ENCODE measurements at places on chromosomes 7 and 10. TPM values are rescaled to one million over a fixed set of nuclear protein-coding genes. Genes with fewer than 3 reads are reported as not detected.

DNA sequence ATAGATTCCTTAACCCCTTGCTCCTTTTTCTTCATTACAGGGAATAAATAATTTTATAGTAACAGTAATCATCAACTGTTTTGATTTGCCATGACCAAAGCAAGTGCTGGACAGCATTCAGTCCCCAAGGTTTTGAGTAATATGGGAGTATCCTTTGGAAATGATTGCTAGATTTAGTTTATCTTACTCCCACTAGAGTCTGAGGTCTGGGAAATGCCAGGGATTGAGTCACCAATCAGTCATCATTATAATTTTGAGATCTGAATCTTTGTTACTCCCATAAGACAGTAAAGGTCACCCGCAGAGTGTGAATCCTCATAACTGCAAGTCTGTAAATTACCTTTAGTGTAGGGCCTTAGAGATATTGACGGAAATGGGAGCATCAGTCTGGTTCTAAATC lies 133.7 kb upstream of the SEMA3E start:
- H3K4me1 ChIP-seq, result no peaks in the 10 kb centered on the region
- no peak overlapping the region for H3K27ac ChIP-seq
- DNase-seq, result no peak
- H3K4me3 ChIP-seq, result no peak overlapping the region

DNA sequence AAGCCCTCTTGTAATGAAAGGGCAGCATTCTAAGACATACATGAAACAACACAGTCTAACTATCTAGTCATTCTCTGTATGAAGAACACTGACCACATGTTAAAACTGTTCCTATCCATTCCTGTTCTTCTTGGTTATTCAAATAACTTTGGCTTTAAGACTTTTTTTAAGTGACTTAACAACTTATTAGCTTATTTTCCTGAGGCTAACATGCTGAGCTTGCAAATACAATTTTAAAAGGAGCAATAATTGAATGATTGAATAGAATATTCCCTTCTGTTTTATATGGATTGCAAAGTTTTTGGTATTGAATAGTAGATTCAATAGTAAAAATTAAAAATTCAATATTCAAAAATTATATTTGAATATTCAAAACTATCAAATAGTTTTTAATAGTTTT lies 92.3 kb downstream of the HTR5A start:
- no peak overlapping the region for H3K4me3 ChIP-seq
- no peak overlapping the region for H3K27ac ChIP-seq
- H3K4me1 ChIP-seq, result no peaks in the 10 kb centered on the region
- no peak for DNase-seq

- DNase-seq, result no peak
- H3K27ac ChIP-seq, result no peak overlapping the region
- no peaks in the 10 kb centered on the region for H3K36me3 ChIP-seq
These were observed 341.7 kb downstream of the PRPF18 start for GRCh38 chr10:13928451-13928850.

- DNase-seq, result no peak
- peaks cover 6% of the 10 kb centered on the region for H3K4me1 ChIP-seq
- peaks cover 28% of the 10 kb centered on the region for H3K27me3 ChIP-seq
- H3K27ac ChIP-seq, result no peak overlapping the region
These were observed 77.0 kb upstream of the PODXL start for GRCh38 chr7:131633342-131633843.

DNA sequence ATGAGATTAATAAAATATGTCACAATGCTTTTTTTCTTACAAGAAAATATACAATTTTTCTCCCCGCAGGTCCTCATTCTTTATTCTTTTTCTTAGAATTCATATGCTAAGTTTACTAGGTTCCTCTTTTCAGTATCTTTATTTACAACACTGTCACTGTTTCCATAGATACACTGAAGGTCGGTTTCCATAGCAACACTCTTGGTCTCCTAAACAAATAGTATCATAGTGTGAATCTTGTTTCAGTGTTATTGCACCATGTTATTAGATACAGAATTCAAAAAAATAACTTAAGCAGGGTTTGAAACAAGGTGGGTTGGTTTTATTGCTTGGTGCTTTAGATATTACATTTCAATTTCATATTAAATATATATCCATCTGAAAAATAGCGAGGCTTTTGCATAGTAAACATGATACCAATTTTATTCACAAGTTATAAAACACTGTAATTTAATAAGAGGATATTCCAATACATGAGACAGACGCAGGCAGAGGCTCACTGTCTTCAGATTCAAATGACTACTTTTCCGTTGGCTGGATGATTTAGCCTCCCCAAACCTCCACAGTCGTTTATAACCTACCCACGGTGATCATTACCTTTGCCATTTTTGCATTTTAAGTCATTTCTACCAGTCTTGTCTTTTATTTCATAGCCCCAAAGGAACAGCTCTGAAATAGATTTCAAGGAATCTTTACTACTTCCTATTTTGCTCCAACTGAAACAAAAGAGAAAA lies 88.9 kb upstream of the KLF6 start:
- H3K27me3 ChIP-seq, result no peaks in the 10 kb centered on the region
- no peak overlapping the region for H3K4me3 ChIP-seq
- H3K36me3 ChIP-seq, result no peaks in the 10 kb centered on the region
- no peak for DNase-seq
- no peak overlapping the region for H3K27ac ChIP-seq

DNA sequence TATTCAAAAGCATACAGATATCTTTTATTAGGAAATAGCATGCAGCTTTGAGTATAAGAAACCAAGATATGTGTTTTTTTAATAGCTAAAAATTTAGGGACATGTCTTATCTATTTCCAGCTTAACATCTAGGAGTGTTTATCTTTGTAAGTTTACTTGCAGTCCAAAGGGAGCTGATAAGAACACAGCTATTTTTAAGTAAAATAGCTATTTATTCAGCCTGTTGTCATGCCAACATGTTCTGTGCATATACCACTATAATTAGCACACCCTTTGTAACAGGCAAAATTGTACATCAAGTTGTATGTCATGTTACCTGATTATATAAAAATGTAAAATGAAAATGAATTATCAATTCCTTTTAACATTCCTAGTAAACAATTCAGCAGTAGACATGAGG lies 29.6 kb downstream of the FAM133B start:
- H3K4me3 ChIP-seq, result no peak overlapping the region
- peaks cover 5% of the 10 kb centered on the region for H3K36me3 ChIP-seq
- no peaks in the 10 kb centered on the region for H3K27me3 ChIP-seq
- no peak for DNase-seq
- no peak overlapping the region for H3K27ac ChIP-seq

DNA sequence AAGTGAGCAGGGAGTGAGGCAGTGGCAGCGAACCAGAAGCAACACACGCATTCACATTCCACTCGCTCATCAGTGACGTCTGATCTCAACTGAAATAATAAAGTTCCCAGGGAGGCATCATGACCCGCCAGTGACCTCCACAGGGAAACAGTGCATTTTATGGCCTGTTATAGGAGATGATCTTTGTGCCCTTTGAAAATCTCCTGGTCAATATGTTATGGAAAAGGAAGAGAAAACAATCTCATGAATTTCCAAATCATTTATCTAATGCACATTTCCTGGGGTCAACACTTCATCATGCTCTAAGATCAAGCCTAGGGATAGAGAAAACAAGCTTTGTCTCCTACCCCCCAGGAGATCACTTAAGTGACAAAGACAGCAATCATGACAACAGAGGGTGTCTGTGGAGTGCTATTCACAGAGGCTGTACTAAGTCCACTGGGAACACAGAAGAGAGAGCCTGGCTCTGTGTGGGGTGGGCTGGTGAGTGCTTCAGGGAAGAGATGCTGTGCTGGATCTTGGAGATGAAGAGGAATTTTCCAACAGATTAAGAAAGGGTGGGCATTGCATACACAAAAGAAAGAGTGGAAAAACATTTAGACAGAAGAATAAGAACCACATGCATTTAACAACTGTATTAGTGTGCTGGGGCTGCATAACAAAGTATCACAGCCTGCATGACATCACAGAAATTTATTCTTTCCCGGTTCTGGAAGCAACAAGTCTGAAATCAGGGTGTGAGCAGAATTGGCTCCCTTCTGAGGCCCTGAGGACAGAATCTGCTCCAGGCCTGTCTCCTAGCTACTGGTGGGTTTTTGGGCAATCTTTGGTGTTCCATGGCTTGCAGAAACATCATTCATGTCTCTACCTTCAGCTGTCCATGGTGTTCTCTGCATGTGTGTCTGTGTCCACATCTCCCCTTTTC lies 613.9 kb upstream of the IGFBP3 start:
- H3K36me3 ChIP-seq, result no peaks in the 10 kb centered on the region
- H3K4me3 ChIP-seq, result no peak overlapping the region
- DNase-seq, result no peak
- H3K4me1 ChIP-seq, result peaks cover 2% of the 10 kb centered on the region
- no peak overlapping the region for H3K27ac ChIP-seq

GRCh38 chr7:34564091-34564490 lies 93.9 kb upstream of the NPSR1 start:
- no peaks in the 10 kb centered on the region for H3K36me3 ChIP-seq
- no peak for DNase-seq
- no peaks in the 10 kb centered on the region for H3K4me1 ChIP-seq
- no peak overlapping the region for H3K4me3 ChIP-seq
- no peak overlapping the region for H3K27ac ChIP-seq

DNA sequence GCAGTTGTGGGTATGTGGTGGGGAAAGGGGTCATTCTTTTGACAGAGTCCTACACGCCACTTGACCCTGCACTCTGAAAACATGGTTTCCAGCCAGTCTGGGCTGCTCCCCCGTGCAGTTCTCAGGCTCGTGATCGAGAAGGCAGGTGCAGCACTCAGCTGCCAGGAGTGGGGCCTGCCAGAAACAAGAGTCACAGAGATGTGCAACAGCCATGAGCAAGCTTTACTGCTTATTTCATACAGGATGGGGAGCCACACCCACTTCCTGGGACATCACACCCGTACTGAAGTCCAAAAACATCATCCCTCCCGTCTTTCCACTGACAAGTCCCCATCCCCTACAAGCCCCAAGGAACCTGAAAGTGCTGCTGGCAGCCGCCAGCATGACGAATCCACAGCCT lies 9.3 kb downstream of the ATG9B start:
- H3K4me1 ChIP-seq, result peaks cover 7% of the 10 kb centered on the region
- no peak overlapping the region for H3K4me3 ChIP-seq
- no peak overlapping the region for H3K27ac ChIP-seq
- H3K27me3 ChIP-seq, result peaks cover 86% of the 10 kb centered on the region
- H3K36me3 ChIP-seq, result no peaks in the 10 kb centered on the region

DNA sequence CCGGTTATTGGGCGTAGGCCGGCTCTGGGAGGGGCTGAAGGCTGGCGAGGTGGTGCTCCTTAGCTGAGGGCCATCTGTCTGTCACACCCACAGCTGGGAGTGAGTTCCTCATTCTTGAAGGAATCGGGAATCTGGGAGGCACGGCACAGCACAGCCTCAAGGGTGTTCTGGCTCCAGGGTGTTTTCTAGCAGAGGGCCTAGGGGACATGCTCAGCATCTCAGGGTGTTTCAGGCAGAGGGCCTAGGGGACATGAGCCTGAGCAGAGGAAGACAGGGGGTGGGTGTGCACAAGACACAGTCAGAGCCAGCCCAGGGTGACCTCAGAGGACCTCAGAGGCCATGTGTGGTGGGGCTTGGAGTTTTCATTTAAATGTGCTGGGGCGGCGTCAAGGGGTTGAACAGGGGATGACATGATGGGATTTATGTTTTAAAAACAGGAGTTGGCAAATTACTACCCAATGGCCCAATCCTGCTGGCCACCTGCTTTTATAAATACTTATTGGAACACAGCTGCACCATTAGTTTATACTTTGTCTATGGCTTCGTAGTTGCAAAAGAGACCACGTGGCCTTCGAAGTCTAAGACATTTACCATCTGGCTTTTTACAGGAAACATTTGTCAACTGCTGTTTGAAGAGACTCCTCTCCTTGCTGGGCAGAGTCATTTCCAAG lies 121.6 kb downstream of the PRKAG2 start:
- peaks cover 28% of the 10 kb centered on the region for H3K27me3 ChIP-seq
- H3K36me3 ChIP-seq, result no peaks in the 10 kb centered on the region
- no peak overlapping the region for H3K27ac ChIP-seq
- no peaks in the 10 kb centered on the region for H3K4me1 ChIP-seq
- DNase-seq, result no peak
- no peak overlapping the region for H3K4me3 ChIP-seq

DNA sequence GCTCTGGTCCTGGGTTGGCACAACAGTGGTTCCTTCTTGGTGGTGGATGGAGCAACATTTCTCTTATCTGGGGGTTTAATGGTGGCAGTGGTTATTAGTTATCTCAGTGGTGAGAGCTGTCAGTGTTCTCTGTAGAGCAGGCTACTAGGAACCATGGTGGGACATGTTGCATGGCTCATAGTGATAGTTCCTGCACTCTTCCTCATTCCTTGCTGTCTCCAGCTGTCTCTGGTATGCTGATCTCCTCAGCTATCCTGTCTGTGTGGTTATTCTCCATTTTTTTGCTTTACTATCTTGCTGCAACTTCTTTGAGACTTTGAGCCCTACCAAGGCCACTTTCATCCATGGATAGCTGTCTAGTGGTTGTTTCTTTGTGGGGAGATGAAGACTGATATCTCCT lies 44.0 kb downstream of the CCDC7 start:
- no peaks in the 10 kb centered on the region for H3K27me3 ChIP-seq
- no peak for DNase-seq
- H3K4me1 ChIP-seq, result no peaks in the 10 kb centered on the region
- no peak overlapping the region for H3K27ac ChIP-seq

DNA sequence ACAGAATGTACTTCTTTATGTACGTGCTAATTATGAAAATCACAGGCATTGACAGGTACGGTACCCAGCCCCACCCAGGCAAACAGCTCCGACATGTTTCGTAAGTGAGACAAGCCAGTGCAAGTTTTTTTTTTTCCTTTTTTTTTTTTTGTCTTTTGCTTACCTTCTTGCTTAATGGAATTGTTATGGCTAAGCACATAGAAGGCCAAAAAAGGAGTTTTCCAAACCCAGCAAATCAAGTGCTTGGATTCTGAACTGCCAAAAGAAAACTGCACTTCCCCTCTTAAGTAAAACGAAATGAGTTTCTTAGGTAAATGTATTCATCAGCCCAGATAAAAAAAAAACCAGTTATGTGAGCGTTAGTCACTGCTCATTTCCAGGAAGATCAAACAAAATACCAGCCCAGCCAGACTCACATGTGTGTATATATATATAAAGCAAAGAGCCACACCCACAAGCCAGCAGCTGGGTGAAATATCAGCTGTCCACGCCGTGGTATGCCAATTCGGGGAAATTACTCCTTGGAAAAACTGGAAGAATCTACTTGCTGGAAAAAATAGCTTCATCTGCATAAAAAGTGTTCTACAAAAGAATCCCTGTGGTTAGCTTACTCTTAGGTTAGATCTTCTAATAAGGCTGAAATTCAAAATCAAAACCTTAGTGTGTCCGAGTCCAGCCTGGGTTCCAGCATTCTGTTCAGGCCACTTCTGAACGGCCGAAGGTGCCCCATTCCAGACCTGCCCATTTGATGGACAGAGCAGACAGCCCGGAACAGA lies 8.0 kb downstream of the KLF6 start:
- peaks cover 32% of the 10 kb centered on the region for H3K4me1 ChIP-seq
- H3K27me3 ChIP-seq, result no peaks in the 10 kb centered on the region
- no peak for DNase-seq
- H3K4me3 ChIP-seq, result no peak overlapping the region
- H3K27ac ChIP-seq, result peak overlapping the region; percentile 80

Gene PRKCQ
- 6.1 TPM for total RNA-seq

Gene OPN4
- not detected for total RNA-seq

Gene STAMBPL1
- total RNA-seq, result 1.3 TPM

Gene SPOCK2
- total RNA-seq, result 47.7 TPM

Gene NYAP1
- total RNA-seq, result 4.6 TPM

Gene CLDN15
- total RNA-seq, result 21.2 TPM

Gene BBS9
- total RNA-seq, result 22.8 TPM

Gene CPA2
- 85.0 TPM for total RNA-seq

Gene ZNF736
- not detected for total RNA-seq

Gene AUTS2
- total RNA-seq, result 125 TPM

Gene CALY
- total RNA-seq, result 2.5 TPM
